ENCODE measurements at places on chromosomes 5 and 9.

DNA sequence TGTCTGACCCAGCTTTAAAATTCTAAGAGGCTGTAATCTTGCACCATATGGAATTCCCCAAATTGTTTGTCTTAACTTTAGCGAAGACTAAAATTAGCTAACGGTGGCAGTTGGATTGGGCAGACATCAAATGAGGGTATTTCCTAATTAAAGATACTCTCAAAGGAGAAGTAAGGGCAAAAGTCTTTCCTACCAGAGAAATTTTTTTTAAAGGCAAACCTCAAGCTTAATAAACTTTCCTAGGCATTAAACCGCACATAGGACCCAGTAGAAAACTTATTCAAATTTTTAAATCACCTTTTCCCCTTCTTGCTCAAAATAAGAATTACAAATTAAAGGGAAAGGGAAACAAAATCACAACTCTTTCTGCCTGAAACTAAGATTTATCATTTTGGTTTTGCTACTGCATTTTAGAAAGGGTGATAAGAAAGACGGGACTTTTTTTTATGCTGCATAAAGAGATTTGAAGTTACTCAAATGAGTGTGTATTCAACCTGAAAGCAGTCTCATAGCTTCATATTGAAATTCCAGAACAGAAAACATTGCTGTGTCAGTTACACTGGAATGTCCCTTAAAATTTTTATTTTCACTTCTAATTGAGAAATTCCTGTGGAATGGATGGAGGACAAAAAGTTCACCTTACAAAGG lies 189.1 kb upstream of the PTGER4 start:
- no peak for DNase-seq

DNA sequence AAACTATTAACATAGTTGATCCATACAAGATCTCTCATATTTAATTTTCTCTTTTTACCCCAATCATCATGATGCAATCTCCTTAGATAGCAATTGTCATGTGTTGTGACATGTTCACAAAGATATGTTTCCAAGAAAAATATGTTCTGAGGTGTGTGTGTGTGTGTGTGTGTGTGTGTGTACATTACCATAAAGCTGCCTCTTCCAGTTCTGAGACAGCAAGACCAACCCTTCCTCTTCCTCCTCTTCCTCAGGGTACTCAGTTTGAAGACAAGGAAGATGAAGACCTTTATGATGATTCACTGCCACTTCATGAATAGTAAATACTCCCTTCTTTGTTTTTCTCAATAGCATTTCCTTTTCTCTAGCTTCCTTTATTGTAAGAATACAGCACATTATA lies 303.3 kb upstream of the PRDM9 start:
- no peak for DNase-seq

- DNase-seq, result no peak
These were observed 26.8 kb downstream of the FBXW11 start for GRCh38 chr5:171979606-171980005.

DNA sequence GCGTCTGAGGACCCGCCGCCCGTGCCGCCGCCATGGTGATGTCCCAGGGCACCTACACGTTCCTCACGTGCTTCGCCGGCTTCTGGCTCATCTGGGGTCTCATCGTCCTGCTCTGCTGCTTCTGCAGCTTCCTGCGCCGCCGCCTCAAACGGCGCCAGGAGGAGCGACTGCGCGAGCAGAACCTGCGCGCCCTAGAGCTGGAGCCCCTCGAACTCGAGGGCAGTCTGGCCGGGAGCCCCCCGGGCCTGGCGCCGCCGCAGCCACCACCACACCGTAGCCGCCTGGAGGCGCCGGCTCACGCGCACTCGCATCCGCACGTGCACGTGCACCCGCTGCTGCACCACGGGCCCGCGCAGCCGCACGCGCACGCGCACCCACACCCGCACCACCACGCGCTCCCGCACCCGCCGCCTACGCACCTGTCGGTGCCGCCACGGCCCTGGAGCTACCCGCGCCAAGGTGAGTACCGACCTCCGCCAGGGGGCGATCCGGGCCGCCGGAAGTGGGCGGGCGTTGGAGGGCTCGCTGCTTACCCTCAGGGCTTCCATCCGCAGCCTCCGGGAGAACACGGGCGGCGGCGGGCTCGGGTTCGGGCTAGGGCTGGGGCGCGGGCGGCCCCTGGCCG lies 8.5 kb downstream of the PRR7 start:
- DNase-seq, result peak; percentile 87

DNA sequence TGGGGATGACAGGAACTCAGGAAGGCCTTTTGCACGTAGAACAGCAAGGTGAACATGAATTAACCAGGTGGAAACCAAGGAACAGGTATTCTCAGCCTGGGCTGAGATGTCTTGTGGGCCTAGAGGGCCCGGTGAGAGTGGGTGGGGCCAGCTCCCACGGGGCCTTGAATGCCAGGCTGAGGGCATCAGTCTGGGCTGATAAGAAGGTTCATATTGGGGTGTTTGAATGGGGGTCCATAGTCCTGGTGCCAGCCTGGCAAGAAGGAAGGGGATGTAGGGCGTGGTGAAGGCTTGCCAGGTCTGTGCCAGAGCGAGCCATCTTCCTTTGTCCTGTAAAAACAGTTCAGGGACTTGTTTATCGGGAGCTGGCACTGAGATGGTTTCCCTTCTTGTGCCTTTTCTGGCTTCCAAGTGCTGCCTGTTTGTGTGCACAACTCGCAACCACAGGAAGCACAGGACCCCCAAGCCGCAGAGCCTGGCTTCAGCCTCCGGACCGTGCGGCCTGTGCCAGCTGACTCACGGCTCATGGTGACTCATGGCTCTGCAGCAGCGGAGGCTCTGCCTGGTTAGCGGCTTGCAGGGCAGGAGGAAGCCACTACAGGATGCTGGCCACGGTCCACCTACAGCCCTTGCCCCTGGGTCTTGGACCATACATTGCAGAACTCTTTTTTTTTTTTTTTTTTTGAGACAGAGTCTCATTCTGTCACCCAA lies 2.4 kb downstream of the CARD19 start:
- peak; percentile 47 for DNase-seq

DNA sequence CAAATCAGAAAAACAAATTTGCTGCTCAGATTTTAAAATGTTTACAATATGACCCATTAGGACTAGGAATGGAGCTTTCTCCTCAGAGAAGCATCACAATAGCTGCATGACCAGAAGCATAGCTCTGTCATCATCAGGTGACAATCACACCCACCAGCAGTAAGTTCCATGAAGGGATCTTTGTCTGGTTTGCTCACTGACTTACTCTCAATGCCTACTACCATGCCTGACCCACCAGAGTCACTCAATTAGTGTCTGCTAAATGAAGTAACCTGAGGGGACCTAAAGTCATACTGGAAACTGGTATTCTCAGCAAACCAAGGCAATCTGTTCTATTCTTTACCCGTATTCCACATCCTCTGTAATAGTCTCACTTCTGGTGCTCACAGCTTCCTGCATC lies 7.7 kb downstream of the ERMP1 start:
- no peak for DNase-seq

GRCh38 chr5:132489871-132490483 lies 596 bp downstream of the IRF1 start:
- DNase-seq, result no peak

GRCh38 chr9:18362901-18363685 lies 110.9 kb upstream of the ADAMTSL1 start:
- no peak for DNase-seq

- no peak for DNase-seq
These were observed 2.4 kb downstream of the CKMT2 start for GRCh38 chr5:81235287-81236072.

DNA sequence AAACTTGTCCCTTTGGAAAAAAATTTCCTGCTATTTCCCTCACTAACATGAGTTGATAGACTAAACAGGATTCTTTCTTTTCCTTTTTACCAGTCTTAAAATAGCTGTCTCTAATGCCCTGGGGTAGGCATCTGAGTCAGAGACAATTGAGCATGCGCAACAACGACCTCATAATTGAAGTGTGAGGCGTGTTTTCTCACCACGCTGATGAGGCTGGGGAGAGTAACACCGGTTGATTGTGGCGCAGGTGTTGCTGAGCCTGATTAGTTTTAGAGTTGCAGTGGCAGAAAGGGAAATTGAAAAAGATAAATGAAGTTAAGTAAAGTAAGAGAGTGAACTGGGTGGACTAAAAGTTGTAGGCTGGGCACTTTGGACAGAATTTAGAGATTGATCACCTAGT lies 213.7 kb downstream of the TLR4 start:
- DNase-seq, result no peak

DNA sequence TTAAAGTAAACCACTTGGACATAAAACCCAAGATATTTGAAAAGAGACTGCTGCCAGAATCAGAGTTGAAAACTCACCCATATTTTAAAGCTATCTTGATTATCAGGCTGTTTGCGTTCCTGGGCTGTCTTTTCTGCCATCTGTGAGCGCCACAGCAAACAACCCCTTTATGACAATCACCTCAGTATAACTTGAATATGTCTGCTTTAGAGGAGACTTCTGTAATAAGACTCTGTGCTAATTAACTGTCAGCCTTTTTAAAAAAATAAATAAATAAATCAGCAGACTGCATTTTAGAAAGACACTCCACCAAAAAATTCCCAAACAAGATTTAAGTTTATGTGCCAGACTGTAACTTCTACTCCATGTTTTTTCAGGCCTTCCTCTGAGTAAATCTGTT lies 375.7 kb upstream of the CCNH start:
- DNase-seq, result no peak

- DNase-seq, result no peak
These were observed 273.3 kb downstream of the MAN2A1 start for GRCh38 chr5:109962882-109963603.

GRCh38 chr5:61732369-61732768 lies 400.3 kb downstream of the ZSWIM6 start:
- no peak for DNase-seq

DNA sequence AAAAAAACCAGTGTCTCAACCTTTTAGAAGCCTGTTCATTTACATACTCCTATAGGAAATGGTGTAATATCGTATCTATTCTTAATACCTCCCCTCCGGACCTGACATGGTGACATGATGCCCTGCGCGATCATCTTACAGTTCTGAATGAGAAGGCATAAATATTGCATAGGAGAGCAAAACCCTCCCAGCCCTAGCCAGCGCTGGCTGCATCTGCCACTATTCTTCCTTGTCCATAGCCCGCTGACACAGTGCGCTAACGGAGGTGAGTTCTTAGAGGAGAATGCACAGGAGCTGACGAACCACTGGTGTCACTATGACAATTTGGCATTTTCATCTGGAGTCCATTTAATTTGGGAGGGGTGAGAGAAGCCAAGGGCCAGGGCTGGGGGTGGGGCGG lies 290.1 kb downstream of the EFNA5 start:
- no peak for DNase-seq

- no peak for DNase-seq
These were observed 29.6 kb upstream of the PRDM12 start for GRCh38 chr9:130634801-130635200.

GRCh38 chr5:136246632-136247031 lies 53.7 kb upstream of the SMIM32 start:
- no peak for DNase-seq

- no peak for DNase-seq
These were observed 34.4 kb downstream of the ERGIC1 start for GRCh38 chr5:172868436-172868923.

- DNase-seq, result no peak
These were observed 329.4 kb downstream of the ELAVL2 start for GRCh38 chr9:23496489-23497136.

DNA sequence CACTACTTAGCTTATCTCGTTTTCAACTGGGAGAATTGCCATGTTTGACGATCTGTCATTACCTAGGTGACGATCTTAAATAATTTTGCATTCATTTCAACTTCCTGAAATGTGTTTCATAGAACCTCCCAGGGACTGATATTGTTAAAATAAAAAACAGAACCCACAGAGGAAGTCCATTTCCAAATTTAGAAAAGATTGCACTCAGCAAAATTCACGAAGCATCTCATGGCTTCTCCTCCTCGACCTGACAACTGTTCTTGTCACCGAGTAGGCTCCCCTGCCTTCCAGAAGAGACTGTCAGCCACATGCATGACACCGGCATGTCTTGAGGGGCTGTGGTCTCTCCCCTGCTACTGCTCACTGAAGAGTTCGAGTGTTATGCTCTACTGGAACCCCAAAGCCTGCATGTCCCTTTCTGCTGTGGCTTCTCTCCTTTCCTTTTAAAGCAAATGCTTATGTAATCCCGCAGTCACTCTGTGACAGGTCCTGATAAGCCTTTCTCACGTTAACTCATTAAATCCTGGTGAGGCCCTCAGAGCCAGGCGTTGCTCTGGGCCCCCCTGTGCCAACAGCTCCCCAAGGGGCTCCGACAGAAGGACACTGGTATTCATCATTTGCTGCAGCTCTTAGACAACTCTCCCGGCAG lies 26.8 kb upstream of the ANKRD33B start:
- DNase-seq, result no peak

- no peak for DNase-seq
These were observed 1.8 kb upstream of the LNPEP start for GRCh38 chr5:96933764-96934707.

DNA sequence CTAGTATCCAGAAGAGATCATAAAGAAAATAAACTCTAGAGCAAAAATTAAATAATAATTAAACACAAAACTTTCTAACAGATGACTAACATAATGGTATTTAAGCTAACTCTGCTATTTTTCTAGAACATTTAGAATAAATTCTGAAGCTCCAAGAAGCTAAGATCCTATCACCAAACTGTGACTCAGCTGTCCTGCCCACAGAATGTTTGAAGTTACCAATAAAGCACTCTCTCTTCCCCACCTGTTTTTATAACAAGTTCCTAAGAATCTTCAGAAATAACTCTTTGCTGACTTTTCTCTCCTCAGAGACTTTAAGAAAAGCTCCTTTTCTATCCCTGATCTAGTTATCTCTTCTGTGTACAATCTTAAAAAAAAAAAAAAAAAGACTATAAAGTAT lies 6.0 kb upstream of the EFNA5 start:
- no peak for DNase-seq

GRCh38 chr5:152237531-152237930 lies 167.5 kb downstream of the NMUR2 start:
- no peak for DNase-seq

DNA sequence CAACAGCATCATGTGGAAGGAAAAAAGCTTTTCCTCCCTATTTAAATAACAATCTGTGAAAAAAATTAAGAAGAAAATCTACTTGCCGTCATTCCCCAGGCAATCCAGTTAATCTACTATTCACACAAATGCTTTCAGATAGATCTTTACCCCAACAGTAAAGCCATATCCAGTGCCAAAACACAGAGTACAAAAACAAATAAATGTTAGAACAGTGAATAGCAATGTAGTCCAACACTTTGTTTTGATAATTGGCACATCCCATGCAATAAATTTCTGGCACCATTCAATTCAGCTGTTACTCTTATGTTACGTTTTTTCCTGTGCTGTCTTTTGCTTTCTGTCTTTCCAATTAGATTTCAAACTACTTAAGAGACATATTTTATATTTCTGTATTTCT lies 2245.5 kb upstream of the WWC1 start:
- no peak for DNase-seq

GRCh38 chr5:83494087-83494620 lies 22.6 kb downstream of the VCAN start:
- no peak for DNase-seq

Data from activated CD8-positive, alpha-beta memory T cell treated with anti-CD3 and anti-CD28 coated beads for 1 hour (primary cell).